ENCODE measurements at places on chromosomes 7 and 10. TPM values are rescaled to one million over a fixed set of nuclear protein-coding genes. Genes with fewer than 3 reads are reported as not detected.
A peak's percentile ranks its signal among the peaks of the same experiment; 100 is the strongest.

The SLC16A12 gene
- total RNA-seq = 1.2 TPM

The LIPM gene
- not detected for total RNA-seq

DNA sequence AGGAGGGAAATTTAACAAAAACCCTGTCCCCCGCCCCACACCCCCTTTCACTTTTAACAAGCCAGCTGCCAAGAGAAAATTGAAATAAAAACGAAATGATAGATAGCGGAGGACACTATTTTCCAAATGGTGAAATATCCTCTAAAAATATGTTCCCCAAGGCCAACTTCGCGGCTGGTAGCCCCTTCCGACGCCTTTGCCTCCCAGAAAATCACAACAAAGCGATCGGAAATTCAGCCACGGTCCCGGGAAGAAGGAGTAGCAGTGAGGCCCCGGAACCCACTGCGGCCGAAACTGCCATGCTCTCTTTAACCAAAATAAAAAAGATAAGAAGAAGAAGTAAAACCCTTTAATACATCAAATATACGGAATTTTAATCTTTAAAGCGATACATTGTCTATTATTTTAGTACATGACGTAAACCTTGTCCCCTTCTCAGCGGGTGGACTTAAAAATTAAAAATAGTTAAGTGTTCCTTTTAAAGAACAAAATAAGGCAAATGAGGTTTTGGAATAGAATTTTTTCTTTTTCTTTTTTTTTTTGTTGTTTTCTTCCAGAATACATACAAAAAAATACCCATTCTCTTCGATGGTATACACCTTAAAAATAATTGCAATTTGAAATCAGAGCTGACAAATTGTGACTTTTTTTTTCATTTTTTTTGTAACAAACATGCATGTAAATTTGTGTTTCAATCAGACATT is 3.9 kb downstream of the ZNF503 start:
- DNase-seq = no peak

- DNase-seq = no peak
Observed at GRCh38 chr7:20596653-20597052, 18.8 kb upstream of the ABCB5 start.

- DNase-seq = no peak
Observed at GRCh38 chr10:43430926-43431663, 5.8 kb upstream of the ZNF487 start.

DNA sequence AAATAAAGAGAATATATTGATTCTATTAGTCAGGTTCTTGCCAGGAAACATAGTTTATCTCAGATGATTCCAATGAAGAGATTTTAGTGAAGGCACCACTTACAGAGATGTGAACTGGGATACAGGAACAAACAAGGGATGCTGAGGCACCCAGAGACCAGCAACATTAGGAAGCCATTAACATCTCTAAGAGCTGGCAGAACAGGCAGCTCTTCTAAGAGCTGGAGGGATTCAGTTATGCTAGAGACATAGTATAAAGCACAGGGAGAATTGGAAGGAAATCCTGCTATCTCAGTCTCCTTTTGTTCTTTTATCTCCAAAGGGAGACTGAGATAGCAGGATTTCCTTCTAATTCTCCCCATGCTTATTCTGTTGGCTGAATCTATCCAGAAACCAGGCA is 22.0 kb downstream of the OR6B1 start:
- no peak for DNase-seq

The IFIT1B gene
- total RNA-seq = not detected

GRCh38 chr7:148773334-148773733 is 74.6 kb downstream of the CUL1 start:
- no peak for DNase-seq

DNA sequence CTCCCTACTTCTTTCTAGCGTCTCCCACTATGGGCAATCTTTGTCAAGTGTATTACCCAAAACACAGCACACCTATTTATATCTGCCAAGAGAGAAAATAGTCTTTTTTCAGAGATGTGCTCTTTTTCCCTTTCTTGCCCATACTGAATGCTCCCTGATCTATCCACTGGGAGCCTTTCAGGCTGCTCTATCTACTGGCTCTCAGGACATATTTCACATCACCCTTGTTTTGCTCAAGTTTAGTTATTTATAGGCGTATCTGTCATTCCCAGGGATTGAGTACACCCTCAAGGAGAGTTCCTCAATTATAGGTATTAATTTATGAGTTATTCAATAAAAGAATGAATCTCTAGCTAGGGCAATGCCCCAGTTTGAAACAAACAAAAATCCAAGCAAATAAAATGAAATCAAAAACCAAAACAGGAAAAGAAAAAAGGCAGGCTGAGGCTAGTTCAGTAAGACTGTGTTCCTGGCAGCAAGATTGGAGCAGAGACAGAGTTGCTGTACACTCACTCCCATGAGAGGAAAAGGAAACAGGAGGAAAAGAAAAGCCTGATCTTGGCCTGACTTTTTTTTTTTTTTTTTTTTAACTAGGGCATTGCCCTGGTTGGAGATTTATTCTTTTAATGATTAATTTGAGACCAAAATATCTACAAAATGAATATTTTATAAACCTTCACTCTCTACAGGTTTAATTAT is 665.9 kb upstream of the PCDH15 start:
- DNase-seq = no peak

The ABCB4 gene
- total RNA-seq = 2.5 TPM

DNA sequence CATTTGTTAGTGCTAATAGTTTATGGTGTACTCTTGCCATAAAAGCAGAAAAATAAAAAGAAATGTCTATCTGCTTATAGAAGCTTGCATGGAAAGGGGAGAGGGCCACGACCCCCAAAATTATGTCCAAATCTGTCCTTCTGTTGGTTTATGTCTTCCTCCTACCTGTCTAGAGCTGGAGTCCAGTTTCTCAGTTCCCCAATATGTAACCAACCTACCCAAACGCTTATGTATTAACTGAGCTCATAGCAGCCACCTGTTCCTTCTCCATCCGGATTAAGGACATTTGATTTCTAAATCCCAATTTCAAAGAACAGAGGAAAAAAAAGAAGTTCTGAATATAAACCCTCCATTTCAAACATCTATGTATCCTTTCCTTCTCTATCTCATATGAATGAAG is 30.3 kb upstream of the TPK1 start:
- DNase-seq = no peak

The TSPAN33 gene
- 9.1 TPM for total RNA-seq

The IDI2 gene
- 182 TPM for total RNA-seq

The DNAJC30 gene
- total RNA-seq = 8.7 TPM

GRCh38 chr7:73969991-73970390 is 58.0 kb upstream of the ELN start:
- no peak for DNase-seq

DNA sequence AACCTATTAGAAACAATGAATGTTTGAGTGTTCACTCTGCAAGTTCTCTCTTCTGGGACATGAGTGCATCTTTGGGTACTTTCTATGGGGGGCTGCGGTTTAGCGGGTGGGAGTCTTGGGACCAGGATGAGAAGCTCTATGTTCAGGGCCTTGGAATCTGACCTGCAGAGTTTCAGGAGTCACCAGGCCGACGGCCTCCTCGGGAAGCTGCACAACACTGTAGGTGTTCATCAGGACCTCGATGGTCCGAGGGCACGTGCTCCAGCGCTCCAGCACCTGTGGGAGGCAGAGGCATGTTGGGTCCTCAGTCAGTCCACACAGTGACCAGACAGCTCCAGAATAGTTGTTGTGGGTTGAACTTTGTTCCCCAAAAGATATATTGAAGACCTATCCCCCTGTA is 8.9 kb upstream of the GBX1 start:
- peak; percentile 30 for DNase-seq

The MMP21 gene
- not detected for total RNA-seq

DNA sequence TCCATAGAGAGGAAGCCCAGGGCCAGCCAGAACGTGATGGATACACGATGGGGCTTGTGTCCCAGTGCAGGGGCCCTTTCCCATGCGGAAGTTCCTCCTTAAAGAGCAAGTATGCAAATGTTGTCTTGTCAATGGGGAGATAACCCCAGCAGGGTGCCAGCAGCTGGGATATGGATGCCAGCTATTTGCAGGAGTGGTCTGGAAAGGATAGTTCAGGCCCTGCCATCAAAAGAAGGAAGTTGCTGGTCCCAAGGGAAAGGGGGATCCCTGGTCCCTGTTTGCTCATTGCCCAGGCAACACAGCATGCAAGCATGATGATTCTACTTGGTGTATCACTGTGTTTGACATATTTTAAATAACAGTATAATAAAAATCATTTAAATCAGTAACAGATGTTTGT is 73.1 kb upstream of the HECW1 start:
- DNase-seq = no peak

DNA sequence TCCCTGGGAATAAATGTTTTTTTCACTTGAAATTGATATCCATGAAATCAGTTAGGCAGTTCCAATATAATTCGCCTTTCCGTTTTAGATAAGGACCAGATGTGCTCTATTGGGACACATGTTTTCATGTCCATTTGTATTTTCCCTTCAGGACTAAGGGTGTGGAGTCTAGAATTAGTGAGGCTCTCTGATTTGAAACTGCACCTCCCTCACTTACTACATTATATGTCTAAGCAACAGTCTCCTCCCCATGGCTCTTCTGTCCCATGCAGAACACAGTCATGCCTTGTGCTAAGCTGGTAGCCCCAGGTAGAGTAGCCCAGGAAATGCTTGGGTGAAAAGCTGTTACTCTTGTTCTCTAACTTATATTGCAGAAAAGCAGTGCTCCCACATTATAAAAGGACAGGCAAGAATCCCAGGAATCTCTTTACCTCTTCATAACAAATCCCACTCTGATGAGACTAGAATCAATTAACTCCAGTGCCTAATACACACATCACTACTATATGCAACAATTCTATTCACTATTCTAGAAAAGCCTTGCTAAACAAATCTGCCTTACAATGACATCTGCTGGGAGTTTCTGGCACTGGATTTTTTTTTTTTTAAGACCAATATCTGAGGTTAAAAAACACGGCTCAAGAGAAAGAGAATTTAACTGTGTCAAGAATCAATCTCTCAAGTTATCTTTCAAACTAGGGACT is 293.9 kb downstream of the SNX13 start:
- DNase-seq = no peak

GRCh38 chr10:121926671-121927317 is 1.0 kb downstream of the ATE1 start:
- no peak for DNase-seq

DNA sequence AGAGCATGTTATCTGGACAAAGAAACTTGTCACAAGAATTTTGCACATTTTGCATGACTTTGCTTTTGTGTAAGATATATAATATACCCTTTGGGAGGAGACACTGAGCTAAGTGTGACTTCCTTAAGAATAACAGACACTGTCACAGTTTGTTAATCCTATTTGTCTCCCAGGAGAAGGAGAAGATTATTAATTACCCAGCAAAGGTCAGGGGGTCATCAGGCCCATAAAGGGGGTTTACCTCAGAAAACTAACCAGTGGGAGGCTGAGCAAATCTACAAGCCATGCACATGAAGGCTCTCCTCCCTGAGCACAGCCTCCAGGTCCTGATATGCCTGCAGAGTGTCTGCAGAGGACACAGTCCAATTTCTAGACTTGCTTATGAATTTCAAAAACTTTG is 10.1 kb upstream of the MET start:
- no peak for DNase-seq

The ZNF425 gene
- total RNA-seq = 0.76 TPM

GRCh38 chr7:123987445-123987844 is 45.4 kb downstream of the TMEM229A start:
- DNase-seq = no peak

GRCh38 chr10:47028466-47028865 is 117.2 kb downstream of the PTPN20 start:
- no peak for DNase-seq

The MGMT gene
- 7.5 TPM for total RNA-seq

DNA sequence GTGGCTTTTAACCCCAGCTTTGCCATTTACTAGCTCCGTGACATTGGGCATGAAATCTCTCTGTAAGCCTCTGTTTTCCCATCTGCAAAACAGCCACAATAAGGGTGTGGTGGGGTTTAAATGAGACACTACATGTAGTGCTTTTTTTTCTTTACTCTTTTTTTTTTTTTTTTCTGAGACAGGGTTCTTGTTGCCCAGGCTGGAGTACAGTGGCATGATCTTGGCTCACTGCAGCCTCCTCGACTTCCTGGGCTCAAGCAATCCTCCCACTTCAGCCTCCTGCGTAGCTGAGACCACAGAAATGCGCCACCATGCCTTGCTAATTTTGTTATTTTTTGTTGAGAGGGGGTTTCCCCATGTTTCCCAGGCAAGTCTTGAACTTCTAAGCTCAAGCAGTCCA is 8.3 kb upstream of the DENND10 start:
- DNase-seq = no peak

GRCh38 chr7:101179117-101179516 is 976 bp downstream of the NAT16 start:
- DNase-seq = no peak

DNA sequence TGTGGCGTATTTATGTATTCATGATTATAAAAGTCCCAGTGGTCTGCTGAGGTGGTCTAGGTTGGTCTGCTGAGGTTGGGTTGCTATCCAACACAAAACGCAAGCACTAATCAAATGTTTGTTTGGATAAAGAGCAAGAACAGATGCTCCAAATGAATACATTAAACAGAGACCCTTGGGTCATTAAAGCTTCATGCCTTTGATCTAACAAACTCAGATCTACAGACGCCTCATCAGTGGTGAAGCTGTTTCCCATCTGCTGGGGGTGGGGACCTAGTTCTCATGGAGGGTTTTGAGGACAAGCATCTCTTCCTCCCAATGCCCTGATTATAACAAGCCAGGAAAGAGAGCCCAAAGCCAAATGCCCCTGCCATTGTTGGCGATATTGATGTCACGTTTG is 786.7 kb downstream of the NRG3 start:
- DNase-seq = no peak

The HMX3 gene
- total RNA-seq = not detected

The CALHM1 gene
- total RNA-seq = not detected

DNA sequence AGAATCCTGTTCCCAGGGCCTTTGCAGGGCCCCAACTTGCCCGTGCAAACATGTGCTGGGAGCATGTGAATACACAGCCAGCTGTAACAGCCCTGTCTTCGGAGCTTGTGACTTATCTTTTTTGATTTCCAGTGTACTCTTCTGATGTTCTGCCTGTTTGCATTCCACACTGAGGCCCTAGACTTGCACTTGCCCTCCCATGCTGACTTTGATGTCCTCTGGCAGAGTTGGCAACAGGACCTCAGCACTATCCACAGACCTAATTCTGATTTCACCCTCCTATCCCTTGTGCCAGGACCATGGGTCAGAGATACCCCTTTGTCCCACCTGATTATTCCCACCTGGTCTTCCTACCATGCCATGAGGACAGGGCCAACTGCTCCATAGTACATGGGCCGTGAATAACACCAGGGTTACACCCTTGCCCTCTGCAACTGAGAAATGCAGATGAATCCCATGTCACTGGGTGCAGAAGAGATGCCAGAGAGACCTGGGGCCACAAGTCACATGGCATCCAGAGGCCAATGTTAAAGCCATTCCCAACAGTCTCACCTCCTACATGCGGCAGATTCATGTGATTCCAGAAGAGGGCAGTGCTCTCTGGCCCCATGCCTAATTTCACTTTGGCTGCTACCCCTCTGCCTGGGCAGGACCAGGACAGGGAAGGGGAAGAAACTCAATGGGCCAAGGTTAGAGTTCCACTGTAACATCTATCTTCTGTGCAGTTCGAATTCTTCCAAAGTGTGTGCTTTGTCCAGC is 43.0 kb downstream of the SCRN1 start:
- no peak for DNase-seq

- DNase-seq = no peak
Observed at GRCh38 chr7:96949766-96950165, 55.6 kb upstream of the DLX6 start.

The GNGT1 gene
- total RNA-seq = not detected
